Placental pericyte (primary cell): ENCODE measurements at places on chromosomes 13 and 19. TPM values are rescaled to one million over a fixed set of nuclear protein-coding genes. Genes with fewer than 3 reads are reported as not detected.

Gene CNN1
- 13.8 and 26.8 TPM in 2 replicates for total RNA-seq

Gene CBY2
- not detected in 2 replicates for total RNA-seq

Gene KLK2
- not detected in 2 replicates for total RNA-seq

Gene ZNF560
- 2.8 and 4.4 TPM in 2 replicates for total RNA-seq

Gene FARP1
- 57.6 and 74.6 TPM in 2 replicates for total RNA-seq

Gene SPACA4
- not detected in 2 replicates for total RNA-seq

Gene PRSS57
- total RNA-seq = not detected in 2 replicates

Gene BCL2L12
- 3.3 and 16.2 TPM in 2 replicates for total RNA-seq

Gene KLK3
- total RNA-seq = not detected in 2 replicates

Gene ZNF536
- total RNA-seq = not detected in 2 replicates

Gene SHISA7
- not detected in 2 replicates for total RNA-seq

Gene SLC27A5
- 1.3 and 1.6 TPM in 2 replicates for total RNA-seq

Gene ATP8A2
- total RNA-seq = under 0.01 and 0.14 TPM in 2 replicates

Gene B3GNT3
- not detected in 2 replicates for total RNA-seq

Gene PSG3
- total RNA-seq = not detected in 2 replicates

Gene MIPEP
- 12.9 and 33.2 TPM in 2 replicates for total RNA-seq

Gene RPS19
- total RNA-seq = 427 and 1,029 TPM in 2 replicates

Gene CD33
- total RNA-seq = not detected in 2 replicates

Gene SHC2
- 0.29 and 3.5 TPM in 2 replicates for total RNA-seq

Gene DUS3L
- 39.6 and 51.0 TPM in 2 replicates for total RNA-seq

Gene ZNF529
- total RNA-seq = 7.2 and 10.3 TPM in 2 replicates

Gene GALP
- total RNA-seq = not detected in 2 replicates

Gene KLF2
- 11.2 and 13.1 TPM in 2 replicates for total RNA-seq

Gene C19orf81
- not detected in 2 replicates for total RNA-seq

Gene CCL25
- not detected in 2 replicates for total RNA-seq

Gene PKN1
- total RNA-seq = 198 and 242 TPM in 2 replicates

Gene SPIB
- total RNA-seq = 0.29 TPM in 1 of 2 replicates, not detected in the other

Gene SMARCA4
- total RNA-seq = 83.6 and 143 TPM in 2 replicates

Gene CYP4F12
- total RNA-seq = not detected in 2 replicates

Gene CGB7
- total RNA-seq = 0.14 TPM in 1 of 2 replicates, not detected in the other

Gene DEDD2
- 29.2 and 39.0 TPM in 2 replicates for total RNA-seq

Gene KLK4
- total RNA-seq = not detected in 2 replicates

Gene PDE4A
- total RNA-seq = 5.5 and 8.0 TPM in 2 replicates

Gene PLPPR3
- 0.22 TPM in 1 of 2 replicates, not detected in the other for total RNA-seq

Gene SPRED3
- 3.7 and 10.2 TPM in 2 replicates for total RNA-seq

Gene ZNF418
- 3.1 and 4.0 TPM in 2 replicates for total RNA-seq

Gene NLRP7
- not detected in 2 replicates for total RNA-seq
